ENCODE measurements at places on chromosomes 13 and 19.

DNA sequence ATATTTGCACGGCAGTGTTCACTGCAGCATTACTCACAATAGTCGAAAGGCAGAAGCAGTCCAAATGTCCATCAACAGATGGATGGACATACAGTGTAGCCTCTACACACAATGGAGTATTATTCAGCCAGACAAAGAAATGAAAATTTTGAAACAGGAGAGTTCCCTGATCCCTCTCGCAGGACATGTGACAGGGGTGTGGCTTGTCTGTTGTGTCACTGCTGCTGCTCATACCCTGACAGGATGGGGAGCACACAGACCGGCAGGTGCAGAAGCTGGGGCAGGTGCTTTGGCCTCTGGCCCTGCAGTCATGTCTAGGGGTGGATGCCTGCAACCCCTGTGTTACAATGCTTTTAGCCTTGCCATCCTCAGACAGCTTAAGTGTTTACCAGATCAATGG lies 204.3 kb downstream of the EFNB2 start:
- no peak for DNase-seq

DNA sequence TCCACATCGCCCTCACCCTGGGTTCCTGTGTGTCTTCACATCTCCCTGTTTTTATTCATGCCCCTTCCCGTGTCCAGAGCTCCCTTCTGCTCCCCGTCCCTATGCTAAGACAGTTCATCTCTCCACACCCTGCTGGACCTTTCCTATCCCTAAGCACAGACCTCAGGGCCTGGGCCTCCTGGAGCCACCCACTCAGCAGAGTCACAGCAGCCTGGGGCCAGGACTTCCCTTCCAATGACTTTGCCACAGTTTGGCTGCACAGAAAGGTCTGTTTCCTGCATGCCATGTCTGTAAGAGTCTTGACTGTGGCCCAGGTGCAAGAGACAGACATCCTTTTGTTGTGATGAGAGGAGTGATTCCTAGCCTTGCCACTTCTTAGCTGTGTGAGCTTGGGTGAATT lies 470.7 kb downstream of the TSHZ3 start:
- DNase-seq: no peak

DNA sequence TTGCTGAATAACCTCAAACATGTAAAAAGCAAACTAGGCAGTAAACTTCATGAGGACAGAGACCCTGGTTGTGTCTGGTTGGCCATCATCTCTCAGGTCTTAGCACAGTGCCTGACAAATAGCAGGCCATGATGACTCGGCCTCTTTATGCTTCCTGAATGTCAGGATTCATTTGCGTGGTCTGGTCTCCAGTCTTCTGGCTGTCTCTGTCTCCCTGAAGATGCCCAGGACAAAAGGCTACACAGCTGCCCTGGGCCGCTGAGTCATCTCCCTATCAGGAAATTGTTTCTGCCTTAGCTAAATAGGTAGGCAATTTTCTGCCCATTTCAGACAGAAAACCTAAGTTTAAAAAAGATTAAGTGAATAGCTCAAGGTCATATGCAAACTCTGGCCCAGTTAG lies 84.1 kb upstream of the FNDC3A start:
- DNase-seq: no peak

DNA sequence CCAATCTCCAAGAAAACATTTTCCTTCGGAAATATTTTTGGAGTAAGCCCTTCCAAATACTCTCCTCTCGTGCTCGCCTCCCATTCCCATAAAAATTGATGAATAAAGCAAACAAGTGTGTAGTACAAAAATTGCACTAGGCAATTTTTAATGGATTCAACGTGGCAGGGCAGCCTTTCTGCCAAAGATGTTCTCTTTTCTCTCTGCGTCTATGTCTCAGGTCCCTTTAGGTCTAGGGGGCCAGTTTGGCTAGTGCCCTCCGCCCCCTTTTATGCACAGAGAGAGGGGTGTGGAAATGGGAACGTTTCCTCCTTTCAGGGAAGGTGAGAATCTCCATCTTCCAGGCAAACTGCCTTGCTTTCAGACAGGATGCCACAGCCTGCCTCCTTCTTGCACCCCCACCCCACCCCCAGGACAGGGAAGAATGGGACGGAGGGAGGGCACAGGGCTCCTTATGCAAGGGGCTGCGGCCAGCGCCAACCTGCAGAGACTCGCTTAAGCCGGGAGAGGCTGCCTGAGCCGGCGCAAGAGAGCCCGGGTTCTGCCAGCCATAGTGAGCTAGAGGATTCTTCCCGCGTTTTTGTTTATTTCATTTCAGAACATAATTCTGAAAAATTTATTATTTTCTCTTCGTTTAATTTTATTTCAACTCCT lies 2.7 kb upstream of the ZIC2 start:
- no peak for DNase-seq

DNA sequence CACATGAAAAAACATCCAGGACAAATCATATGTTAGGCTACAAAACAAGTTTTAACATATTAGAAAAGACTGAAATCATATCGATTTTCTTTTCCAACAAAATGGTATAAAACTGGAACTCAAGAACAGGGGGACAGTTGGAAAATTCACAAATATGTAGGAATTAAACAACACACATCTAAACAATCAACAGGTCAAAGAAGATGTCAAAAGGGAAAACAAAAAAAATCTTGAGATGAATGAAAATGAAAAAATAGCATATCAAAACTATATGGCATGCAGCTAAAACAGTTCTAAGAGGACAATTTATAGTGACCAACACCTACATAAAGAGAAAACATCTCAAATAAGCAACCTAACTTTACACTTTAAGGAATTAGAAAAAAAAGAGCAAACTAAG lies 585.3 kb downstream of the UQCRFS1 start:
- DNase-seq: no peak

DNA sequence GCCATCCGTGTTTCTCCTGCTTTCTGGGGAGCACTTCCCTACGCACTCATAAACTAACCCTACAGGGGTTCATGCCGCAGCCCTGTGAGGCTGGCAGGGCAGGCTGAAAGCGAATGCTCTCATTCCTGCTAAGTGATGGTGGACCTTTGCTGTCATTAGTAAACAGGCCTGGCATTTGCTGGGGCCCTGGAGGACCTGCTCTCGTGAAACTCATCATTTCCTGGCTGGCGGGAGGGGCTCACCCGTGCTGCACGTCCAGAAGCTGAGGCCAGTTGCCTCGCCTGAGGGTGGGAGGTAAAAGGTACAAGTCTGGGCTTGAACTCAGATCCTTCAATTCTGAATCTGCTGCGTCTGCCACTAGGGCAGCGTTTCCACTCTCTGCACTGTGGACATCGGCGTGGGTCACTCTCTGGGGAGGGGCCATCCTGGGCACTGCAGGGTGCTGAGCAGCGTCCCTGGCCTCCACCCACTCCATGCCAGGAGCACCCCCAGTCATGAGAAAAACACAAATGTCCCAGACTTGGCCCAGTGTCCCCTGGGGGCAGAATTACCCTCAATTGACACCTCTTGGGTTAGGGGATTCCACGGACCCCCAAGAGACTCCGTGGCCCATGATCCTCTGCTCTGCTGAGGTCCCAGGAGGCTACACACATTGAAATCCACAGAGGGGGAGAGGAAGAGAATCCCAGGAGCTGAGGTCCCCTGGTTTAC lies 7.0 kb downstream of the MOB3A start:
- no peak for DNase-seq

- DNase-seq: no peak
Measured at GRCh38 chr13:53068585-53069520, 40.2 kb downstream of the OLFM4 start.

DNA sequence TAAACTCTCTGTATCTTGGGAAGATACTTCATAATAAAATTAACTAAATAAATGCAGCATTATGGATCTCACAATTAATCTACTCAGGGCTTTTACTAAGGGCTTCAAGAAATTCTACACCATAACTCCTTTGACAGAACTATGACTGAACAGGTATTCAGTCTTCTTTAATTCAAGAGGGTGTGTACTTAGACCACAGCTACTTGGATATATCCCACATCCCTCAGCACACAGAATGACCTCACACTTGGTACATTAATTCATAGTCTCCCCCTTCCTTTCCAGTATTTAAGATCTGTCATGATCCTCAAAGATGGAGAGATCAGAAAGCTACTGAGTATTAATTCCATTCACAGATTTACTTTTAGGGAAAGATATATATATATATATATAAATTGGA lies 11.6 kb downstream of the DIAPH3 start:
- no peak for DNase-seq

- no peak for DNase-seq
Measured at GRCh38 chr19:4284176-4284958, 5.3 kb downstream of the SHD start.

DNA sequence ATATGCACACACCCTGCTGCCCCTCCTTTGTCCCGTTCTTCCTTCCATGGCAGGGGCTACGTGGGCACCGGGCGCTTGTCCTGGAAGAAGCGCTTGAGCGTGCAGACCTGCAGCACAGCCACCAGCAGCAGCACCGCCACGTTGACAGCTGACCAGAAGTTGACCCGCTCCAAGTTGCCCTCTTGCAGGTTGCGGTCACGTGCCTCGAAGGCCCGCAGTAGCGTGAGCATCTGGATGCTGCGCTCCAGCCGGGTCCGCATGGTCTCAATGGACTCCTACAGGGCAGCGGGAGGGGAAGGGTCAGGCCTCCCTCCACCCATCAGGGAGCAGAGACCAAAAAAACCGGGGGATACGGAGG lies 3.1 kb downstream of the TMED1 start:
- no peak for DNase-seq
